ENCODE measurements at places on chromosomes 2 and 18. TPM values are rescaled to one million over a fixed set of nuclear protein-coding genes. Genes with fewer than 3 reads are reported as not detected.

- no peak for DNase-seq
These were observed 33.8 kb downstream of the PRELID3A start for GRCh38 chr18:12441475-12442034.

GRCh38 chr2:23698721-23699579 is 228.0 kb downstream of the ATAD2B start:
- DNase-seq: no peak

Gene ELOA2
- total RNA-seq: not detected

DNA sequence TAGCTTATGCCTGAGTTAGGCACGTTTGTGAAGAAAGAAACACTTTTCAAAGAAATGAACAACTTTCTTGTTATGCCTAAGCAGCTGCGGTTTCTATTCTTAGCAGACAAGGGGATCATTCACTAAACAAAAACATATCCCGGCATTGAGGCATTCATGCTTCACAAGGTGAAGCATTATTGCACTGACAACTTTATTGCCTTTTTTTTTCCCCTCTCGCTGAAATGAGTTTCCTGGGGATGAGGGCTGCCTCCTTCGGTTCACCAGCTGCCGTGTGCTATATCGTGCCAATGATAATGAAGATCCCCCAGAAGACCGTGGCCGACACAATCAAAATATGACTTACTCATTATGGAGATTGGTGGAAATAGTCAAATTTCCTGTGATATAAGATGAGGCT is 288.2 kb upstream of the ST6GAL2 start:
- no peak for DNase-seq

GRCh38 chr2:233036162-233036838 is 3.8 kb downstream of the NEU2 start:
- DNase-seq: peak; percentile 28

GRCh38 chr2:46601328-46601963 is 122.1 kb downstream of the TMEM247 start:
- DNase-seq: no peak

DNA sequence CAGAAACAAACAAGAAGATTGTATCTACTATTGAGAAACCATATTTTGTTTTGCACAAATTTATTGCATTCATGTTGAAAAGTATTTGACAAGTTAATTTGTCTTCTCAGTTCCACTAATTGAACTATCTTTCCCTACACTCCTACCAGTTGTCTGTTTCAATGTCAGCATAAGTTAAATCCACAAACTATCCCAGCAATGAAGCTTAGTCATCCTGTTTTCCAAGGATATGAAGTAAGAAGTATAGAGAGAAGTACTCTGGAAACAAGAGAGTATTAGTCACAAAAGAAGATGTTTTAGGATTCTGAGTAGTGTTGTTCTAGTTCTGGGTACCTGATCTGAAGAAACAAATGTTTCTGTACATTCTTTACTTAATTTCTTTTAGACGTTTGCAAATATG is 261.6 kb upstream of the ZNF804A start:
- DNase-seq: no peak

Gene DBI
- 38.5 TPM for total RNA-seq

DNA sequence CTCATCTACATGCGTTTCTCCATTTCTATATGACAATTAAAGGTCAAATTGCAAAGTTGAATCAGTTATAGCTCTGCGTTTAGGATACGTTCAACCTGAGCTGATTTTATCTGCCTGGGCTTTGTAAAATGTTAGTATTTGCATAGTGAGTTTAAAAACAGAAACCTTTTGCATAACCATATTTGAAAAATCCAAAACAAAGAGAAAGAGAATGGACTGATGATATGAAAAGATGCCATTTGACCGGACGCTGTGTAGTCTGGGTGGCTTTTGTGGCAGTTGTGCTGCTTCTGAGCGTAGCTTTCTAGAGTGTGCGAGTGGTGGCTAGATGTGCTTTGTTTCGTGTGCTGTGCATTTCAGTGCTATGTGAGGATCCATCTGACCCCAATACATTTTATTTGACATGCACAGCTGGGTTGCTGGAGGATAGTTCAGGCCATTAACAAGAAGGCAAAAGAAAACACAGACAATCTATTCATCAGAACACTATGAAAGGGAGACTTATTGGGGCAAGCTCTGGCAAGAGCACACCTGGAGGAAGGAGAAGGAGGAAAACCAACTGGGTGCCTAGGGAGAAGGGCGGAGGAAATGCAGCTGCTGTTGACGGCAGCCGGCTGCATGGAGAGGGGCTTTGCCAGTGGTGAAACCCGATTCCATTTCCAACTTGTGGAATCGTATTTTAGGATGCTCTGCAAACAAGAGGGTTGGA is 126.8 kb downstream of the ACOXL start:
- no peak for DNase-seq

DNA sequence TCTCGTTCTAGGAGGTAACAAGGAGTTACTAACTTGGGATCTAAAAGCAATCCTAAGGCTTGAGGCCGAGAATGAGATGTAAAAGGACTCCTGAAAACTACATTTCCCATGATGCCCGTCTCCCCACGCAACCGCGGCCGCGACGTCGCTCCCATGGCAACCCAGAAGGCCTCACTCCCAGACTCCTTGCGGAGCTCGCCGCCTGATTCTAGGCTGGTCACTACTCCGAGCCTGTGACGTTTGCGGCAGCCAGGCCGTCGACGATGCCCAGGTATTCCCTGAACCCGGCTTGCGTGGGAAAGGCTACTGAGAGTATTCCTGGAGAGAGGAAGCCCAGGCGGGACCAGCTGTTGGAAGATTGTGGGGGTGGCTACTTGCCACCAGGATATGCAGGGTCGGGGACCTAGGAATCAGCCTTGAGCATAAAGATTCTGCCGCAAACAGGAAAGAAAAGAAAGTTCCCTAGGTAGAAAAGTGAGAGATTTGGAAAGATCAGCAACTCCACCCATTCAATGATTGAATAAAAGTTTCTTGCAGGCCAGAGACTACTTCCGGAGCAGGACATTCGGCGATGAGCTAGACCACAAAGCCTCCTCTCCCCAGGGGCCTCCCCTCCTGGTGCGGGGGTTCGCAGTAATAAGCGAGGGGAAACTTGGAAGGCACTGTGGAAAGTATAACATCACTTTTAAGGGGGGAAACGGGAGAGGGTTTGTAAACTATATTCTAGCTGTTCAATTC is at the start of gene DYNC2LI1:
Gene DYNC2LI1 (plus strand): TSS at position 164 of the 738 bp plus-strand sequence. CDS start 100 bp downstream, at position 264.
- DNase-seq: peak; percentile 95

DNA sequence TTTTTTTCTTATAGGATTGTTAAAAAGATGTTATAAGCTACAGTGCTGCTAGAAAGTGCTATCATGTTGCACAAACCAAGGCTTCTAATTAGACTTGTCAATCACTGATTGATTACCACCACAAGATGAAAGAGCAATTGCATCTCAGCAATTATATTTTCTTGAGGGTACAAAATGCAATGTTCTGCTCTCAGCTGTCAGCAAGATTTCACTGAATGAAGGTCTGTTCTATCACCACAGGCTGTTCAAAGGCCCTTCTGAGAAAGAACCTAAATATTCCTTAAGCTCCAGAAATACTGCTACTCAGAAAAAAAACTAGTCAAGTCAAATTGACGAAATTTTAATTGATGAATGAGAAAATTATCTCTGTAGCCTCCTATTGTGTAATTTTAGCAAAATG is 301.9 kb upstream of the KYNU start:
- no peak for DNase-seq

Gene NYAP2
- 0.33 TPM for total RNA-seq

- DNase-seq: no peak
These were observed 70.8 kb downstream of the DDX18 start for GRCh38 chr2:117885308-117885707.

DNA sequence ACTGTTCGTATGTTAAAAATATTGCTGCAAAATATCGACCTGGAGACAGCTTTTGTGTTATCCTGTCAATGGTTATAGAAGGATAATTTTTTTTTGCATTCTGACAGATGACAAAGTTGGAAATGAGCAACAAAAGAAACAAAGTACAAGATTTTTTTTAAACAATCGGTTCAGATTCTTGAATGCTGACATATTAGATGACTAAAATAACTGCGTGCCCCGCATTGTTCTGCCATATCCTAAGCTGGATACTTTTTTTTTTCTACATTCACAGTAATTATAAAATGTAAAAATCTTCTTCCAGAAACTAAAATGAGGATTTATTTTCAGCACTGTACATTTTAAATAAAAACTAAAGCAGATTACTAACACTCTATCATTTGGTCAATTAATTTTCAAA is 67.1 kb downstream of the ABCG8 start:
- DNase-seq: no peak

Gene TTN
- 23.1 TPM for total RNA-seq

- DNase-seq: peak; percentile 82
These were observed 2.1 kb downstream of the KLHL14 start for GRCh38 chr18:32770666-32771168.

DNA sequence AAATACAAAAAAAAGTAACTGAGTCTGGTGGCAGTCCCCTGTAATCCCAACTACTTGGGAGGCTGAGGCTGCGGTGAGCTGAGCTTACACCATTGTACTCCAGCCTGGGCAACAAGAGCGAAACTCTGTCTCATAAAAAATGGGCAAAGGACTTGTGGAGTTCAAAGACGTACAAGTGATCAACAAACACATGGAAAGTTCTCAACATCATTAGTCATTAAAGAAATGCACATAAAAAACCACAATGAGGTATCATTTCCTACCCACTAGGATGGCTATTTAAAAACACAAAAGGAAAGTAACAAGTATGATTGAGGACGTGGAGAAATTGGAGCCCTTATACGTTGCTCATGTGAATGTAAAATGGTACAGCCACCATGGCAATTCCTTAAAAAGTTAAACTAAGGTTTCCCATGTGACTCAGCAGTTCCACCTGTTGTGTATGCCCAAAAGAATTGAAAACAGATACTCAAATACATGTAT is 52.3 kb downstream of the RAB10 start:
- DNase-seq: no peak

Gene HOXD8
- 23.0 TPM for total RNA-seq

- no peak for DNase-seq
These were observed 31.3 kb downstream of the LANCL1 start for GRCh38 chr2:210445116-210445707.

- DNase-seq: no peak
These were observed 5.4 kb downstream of the ITSN2 start for GRCh38 chr2:24354957-24355356.

Data from spleen (tissue), 13 donors.